ENCODE measurements at places on chromosomes 13 and 19.

GRCh38 chr13:30186634-30187415 lies 120.5 kb downstream of the KATNAL1 start:
- DNase-seq: no peak

GRCh38 chr13:33730147-33730546 lies 87.8 kb upstream of the RFC3 start:
- no peak for DNase-seq

DNA sequence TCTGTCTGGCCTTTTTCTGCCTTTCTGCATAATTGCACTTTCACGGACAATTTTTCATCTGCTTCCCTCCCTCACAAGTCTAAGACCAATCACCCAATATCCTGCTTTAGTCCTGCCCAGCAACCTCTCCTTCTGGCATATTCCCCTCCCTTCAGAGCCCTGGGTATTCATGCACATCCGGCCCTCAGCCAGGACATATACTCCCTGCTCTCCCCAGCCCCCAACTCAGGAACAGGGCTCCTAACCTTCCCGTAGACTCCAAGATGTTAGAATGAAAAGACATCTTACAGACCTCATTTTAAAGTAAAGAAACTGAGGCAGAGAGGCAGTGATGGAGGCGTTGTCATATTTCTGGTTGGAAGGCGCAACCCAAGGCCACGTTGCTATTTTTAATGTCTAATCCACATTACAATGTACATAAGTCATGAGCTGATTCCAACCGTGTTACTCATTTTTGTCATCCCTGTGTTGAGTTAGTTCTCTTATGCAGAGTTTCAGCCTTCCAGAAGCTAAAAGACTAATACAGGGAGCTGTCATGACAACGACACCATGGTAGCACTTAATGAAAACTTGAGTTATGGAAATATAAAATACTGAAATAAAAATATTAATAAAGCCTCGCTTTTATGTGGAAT lies 209.2 kb downstream of the TSHZ3 start:
- no peak for DNase-seq

DNA sequence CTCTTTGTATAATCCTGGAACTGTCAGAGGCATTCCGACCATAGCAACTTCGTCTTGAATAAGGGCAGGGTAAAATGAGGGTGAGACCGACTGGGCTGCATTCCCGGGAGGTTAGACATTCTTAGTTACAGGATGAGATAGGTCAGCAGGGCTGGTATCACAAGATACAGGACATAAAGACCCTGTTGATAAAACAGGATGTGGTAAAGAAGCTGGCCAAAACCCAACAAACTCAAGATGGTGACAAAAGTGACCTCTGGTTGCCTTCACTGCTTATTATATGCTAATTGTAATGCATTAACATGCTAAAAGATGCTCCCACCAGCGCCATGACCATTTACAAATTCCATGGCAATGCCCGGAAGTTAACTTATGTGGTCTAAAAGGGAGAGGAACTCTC lies 27.7 kb upstream of the MBNL2 start:
- DNase-seq: no peak

DNA sequence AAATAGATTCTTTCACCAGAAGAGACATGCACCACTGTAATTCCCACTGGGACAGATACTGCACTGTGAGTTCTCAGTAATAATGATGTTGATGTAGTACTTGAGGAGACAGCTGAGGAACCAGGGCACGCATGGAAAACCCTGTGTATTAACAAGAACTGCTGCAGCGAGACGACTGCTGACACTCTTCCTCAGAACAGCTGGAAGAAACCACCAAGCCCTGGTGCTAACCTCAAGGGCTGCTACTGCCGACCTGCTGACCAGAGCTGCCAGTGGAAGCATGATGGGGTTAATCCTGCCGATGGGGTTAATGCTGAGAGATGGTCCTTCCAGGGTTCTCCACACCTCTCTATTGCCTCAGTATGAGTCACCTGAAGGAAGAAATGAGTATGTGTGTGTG lies 45.6 kb downstream of the EDNRB start:
- no peak for DNase-seq

DNA sequence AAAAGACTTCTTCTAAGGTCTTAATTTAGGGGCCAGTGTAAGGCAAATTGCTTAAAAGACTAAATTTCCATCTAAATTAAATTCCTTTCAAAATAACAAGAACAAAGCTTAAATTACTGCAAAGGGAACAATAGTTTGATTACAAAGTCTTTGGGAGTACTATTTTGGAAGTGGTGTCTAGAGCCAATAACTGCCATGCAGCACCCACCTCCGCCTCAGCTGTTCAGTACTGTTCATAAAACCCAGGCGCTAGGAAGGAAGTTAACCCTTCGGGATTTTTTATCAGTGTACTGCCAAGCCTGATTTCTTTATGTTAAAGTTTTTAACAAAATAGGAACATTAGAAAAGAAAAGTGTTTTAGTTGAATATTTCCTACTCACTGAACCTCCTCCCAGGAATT lies 210.1 kb downstream of the LIG4 start:
- DNase-seq: no peak

DNA sequence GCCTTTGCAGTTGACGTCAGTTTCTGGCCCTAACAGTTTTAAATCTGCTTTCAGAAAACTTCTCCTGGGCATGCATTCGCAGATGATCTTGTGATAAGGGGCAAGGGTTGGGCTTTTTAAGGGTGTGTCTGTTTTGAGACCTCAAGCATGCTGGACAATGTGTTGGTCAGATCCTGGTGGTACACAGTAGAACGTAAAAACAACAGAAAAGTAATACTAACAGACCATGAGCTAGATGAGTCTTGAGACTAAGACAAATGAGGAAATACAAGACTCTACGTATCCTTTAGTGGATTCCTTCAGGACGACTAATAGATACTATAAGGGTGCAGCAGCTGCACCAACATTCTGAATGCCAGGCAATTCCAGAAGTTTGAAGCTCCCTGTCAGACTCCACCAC lies 237.6 kb downstream of the DNAJC15 start:
- DNase-seq: no peak

DNA sequence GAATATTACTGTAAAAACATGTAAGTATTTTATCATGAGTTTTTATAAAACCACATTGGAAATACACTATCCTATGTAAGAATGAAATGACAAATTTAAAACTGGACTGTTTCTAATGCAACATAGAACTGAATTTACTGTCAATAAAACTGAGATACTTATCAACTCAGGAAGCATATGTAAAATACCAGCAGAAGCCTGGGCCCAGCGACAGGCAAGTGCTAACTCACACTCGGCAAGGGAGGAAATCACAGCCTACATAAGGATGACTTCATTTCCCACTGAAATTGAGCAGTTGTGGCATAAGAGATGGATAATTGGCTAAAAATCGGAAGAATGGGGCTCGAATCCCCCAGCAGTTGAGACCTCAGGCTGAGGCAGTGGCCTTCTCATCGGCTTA lies 12.1 kb downstream of the PROZ start:
- no peak for DNase-seq

DNA sequence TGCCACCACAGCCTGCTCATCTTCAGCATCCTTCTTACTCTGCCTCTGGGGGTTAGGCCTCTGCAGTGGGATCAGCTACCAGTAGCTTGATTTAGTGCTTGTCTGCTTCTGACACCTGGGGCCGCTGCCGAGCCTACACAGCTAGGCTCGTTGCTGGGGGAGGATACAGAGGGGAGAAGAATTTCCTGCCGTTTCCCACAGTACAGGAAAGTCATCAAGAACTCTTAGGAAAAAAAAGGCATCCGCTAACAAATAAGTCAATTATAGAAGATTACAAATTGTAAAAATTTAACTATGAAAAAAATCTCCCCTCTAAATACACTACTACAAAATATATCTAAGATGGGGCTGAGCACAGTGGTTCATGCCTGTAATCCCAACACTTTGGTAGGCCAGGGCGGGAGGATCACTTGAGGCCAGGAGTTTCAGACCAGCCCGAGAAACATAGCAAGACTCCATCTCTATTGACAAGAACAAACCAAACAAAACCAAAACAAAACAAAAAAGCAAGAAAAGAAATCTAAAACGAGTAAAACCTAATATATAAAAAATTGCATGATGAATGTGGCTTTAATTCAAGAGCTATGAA lies 26.7 kb downstream of the LATS2 start:
- DNase-seq: no peak

GRCh38 chr19:55857149-55857548 lies 20.8 kb downstream of the NLRP4 start:
- no peak for DNase-seq

GRCh38 chr19:33325920-33326319 lies 23.6 kb upstream of the CEBPA start:
- no peak for DNase-seq

GRCh38 chr13:43304945-43305344 lies 281.6 kb downstream of the DNAJC15 start:
- DNase-seq: no peak

- DNase-seq: no peak
Observed at GRCh38 chr13:67827992-67828391, 597.9 kb upstream of the PCDH9 start.

GRCh38 chr13:113642563-113642962 lies 15.4 kb downstream of the ATP4B start:
- DNase-seq: no peak

- DNase-seq: no peak
Observed at GRCh38 chr13:45331692-45332035, 9.3 kb downstream of the TPT1 start.

GRCh38 chr13:112968380-112968909 lies 569 bp upstream of the MCF2L start:
- no peak for DNase-seq

- no peak for DNase-seq
Observed at GRCh38 chr19:54481326-54481930, 8.3 kb upstream of the CDC42EP5 start.

- no peak for DNase-seq
Observed at GRCh38 chr13:112782429-112783010, 92.7 kb downstream of the ATP11A start.

DNA sequence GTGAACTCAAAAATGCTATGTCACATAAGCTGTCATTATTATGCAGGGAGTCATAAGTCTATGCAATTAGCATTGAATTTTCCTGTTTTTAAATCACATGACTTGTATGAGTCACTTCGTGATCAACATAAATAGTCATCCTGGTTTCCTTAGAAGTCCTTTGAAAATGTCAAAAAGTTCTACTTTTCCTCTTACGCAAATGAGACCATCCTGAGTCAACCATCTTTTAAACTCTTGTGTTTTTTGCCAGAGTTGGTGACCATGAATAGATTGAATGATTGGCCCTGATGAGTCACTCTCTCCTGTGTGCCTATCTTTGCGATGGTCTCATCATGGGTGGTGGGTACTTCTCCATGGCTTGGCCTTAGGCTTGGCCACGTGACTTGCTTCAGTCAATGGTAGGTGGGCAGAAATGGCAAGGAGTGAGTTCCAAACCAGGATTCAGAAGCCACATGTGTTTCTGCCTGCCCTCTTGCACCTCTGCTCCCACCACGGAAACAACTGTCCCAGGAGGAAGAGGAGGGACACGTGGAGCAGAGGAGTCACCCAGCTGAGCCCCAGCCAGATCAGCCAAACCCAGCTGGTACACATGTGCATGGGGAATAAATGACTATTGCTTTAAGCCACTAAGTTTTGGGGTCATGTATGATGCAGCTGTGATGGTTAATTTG lies 123.5 kb upstream of the CACNA1A start:
- no peak for DNase-seq

GRCh38 chr13:110480161-110480560 lies 81.4 kb downstream of the RAB20 start:
- DNase-seq: no peak

DNA sequence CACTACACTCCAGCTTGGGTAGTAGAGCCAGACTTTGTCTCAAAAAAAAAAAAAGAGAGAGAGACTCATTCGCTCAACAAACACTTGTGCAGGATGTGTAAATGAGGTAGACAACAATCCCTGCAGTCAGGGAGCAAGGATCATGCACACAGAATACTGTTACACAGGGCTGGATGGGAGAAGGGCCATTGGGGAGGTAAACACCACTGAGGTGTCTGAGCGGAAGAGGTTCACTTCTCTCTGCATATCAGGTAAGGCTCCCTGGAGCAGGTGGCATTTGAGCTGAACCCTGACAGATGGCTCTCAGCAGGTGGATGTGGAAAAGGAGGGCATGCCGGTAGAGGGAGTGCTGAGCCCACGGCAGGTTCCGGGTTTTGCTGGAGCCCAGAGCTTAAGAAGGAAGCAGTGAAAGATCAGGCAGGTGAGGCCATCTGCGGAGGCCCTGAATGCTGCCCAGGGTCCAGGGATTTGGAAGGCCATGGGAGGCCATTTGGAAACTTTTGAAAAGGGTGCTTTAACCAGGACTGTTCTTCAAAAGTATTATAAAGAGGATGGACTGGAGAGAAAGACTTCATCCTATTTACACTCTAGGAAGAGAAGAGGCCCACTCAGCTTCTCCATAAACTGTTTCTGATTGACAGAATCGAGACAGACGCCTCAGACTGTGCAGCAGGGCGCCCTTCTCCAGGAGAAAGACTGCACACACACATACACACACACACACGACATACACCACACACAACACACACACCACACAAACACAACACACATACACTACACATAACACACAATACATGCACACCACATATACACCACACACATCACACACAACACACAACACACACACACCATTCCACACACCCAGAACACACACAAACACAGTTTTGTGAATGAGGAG lies 199.4 kb downstream of the USP12 start:
- DNase-seq: no peak

GRCh38 chr13:32086791-32087441 lies 55.3 kb downstream of the FRY start:
- no peak for DNase-seq

GRCh38 chr13:84607261-84608013 lies 725.2 kb upstream of the SLITRK1 start:
- peak; percentile 7 for DNase-seq

GRCh38 chr19:39119830-39120229 lies 5.8 kb upstream of the PAK4 start:
- DNase-seq: no peak

GRCh38 chr19:47518139-47518538 lies 3.3 kb upstream of the NAPA start:
- DNase-seq: no peak

DNA sequence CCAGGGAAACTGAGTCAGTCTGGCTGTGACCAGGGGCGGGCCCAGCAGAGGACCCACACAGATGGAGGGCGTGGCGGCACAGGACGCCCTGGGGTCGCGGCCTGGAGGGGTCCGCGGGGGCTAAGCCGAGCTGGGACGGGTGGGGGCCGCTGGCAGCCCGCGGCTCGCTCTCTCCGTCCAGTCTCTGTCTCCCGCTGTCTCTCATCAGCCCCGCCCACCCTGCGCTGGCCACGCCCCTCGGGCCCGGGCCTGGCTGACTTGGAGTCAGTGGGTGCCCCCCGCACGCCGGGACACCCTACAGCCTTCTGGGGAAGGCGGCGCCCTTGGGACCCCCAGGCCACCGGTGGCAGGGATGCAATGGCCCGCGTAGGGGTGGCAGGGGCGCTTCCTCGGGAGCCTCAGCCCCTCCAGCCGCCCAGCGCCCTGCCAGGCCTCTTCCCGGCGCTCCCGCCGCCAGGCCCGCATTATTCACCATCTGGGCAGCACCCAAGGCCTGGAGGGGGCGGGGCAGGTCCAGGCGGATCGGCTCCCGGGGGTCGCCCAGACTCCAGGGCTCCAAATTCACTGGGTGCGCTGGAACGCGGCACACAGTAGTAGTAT lies at the start of gene TBXA2R:
Gene TBXA2R, minus strand, starts transcription at position 186 of the 600 bp plus-strand sequence. CDS start 6,241 bp downstream, outside the sequence.
- DNase-seq: no peak

Measured in AG09319 (cell line).